NCI-H2029 treated with DMSO at 0.1 percent for 48 hours (cell line): ENCODE measurements at places on chromosomes 12 and 14.

DNA sequence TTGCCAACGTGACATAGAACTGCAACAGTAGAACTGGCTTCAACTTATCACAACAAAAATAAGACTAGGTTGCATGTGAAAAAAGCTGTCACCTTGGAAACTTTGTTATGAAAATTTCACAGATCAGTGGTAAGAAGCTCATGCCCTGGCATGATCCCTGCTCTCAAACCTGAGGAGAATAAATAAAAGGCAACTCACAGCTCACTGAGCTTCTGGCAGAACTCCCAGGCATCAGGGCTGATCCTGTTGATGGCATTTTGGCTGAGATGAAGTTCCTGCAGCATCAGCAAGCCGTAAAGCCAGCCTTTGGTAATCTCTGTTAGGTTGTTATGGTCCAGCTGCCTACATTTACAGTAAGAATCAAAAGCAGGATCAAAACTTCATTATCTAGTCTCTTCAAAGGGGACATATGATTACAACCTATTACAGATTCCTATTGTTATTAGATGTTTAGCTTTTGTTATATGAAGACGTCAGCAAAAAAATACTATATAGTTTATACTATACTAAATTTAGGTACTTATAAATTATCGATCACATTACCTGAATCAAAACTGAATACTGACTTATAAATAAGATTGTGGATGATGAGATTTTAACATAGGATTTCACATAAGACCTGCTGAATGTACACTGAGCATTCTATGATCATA is 32.0 kb downstream of the LRIG3 start:
- peak; percentile 91 for DNase-seq

DNA sequence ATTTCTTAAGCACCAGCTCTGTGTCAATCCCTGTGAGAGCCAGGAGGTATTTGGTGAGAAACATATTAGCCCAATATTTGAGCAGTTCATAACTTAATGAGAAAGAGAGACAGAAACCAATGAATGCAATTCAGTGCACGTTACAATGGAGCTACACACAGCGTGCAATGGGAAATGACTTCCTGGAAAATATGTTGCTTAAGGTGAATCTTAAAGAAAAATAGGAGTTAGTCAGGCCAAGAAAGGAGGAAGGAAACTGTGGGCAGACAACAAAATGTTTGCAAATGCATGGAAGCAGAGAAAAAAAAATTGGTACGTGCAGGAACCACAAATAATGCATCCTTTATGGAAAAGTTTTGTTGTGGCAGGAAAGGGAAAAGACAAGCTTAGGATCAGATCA is 481.7 kb downstream of the BCAT1 start:
- DNase-seq: no peak

DNA sequence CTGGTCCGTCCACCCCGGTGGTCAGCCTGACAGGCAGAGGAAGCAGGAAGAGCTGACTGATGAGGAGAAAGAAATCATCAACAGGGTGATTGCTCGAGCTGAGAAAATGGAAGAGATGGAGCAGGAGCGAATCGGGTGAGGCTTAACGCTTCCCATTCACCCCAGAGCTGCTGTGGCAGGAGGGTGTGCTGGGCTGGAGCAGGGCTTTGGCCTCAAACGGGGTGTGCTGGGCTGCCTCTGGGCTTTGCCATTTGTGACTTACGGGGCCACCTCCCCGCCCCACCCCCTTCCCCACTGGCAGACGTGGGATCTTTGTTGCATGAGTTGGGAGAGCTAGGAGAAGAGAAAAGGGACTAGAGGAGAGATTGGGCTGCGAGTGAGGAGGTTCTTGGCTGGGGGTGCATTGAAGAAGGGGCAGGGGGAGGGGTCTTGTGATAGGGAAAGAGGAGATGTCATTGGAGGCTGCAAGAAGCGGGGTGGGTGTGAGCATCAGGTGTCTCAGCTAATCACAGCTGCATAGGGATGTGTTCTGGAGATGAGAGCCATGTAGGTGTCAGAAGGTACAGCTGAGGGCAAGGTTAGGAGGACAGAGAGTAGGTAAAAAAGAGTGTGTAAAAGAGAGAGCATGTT is 56.3 kb downstream of the RPH3A start:
- DNase-seq: no peak

- no peak for DNase-seq
These were observed at the start of gene TMEM120B for GRCh38 chr12:121712461-121713256. TMEM120B (plus strand) TSS chr12:121712752; CDS start chr12:121712896, 144 bp downstream.

- no peak for DNase-seq
These were observed 121.6 kb downstream of the GLT1D1 start for GRCh38 chr12:128974881-128975280.

GRCh38 chr14:24231263-24232120 is 675 bp downstream of the NEDD8 start:
- no peak for DNase-seq

DNA sequence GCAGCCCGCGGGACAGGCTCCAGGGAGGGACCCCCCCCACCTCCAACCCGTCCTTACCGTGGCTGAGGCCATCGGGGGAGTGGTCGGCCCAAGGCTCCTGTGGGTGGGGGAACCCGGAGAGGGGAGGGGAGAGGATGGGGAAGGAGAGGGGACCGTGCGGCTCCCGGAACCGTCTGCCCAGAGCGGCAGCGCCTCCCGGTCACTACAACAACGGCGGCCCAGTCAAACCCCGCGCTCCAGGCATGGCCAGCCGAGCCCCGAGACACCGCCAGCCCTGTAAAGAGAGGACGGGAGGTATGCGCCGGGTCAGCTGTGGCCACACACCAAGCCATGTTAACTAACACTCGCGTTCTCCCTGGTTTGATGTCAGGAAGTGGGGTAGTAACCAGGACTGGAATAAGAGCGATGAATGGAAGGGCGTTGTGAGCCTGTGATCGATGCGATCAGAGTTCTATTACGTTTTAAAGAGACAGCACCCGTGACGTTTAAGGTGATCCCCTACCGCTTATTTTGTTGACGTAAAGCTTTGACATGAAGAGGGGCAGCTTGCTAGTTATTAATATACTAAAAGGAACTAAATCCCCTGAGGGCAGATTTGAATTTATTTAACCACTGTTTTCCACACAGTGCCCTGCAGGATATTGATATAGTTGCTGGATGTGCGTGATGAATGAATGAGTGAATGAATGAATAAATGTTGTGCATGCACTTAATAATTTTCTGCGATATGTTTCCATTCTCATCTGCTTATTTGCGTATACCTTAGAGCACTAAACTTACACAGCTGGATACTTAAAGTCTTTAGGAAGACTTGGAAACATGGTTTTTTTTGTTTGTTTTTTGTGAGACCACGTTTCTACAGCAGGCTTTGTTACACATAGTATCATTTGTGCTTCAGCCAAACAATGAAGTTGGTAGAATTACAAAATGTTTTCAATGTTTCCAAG is at the start of gene POC1B:
TSS of gene POC1B (minus strand) at position 224 of the 947 bp plus-strand sequence. CDS start at position 72, 152 bp downstream.
- peak; percentile 79 for DNase-seq

DNA sequence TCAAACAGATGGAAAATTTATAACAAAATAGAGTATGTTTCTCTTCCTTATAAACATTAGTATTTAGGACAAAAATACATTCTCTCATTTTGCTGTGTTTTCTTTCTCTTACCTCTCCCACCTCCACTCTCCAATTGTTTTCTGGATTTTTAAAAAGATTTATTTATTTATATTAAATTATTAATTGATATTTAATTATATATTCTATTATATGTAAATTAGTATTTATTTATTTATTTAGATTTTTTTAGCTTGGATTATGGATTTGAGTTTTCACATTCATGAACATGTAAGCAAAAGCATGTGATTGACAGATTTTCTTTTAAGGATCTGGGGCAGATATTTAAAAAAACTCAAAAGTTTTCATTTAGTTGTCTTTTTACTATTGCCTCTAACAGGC is 35.6 kb downstream of the SCN8A start:
- DNase-seq: no peak

DNA sequence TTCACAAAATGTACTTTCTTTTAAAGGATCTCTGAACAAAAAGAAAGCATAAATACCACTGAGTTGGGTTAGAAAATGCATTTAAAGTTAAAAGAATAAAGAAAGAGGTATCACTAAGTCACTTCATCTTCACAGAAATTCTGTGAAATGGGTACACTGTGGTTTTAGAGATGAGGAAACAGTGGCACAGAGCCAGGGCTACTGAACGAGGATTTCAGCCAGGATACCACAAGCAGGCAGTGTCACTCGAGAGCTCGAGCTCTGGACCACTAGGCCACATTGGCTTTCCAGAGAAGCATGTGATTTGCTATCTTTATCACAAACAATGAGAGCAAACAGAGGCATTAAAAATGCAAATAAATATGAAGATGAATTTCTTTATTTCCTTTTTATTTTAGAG is 51.0 kb downstream of the WDHD1 start:
- no peak for DNase-seq

- no peak for DNase-seq
These were observed 11.1 kb upstream of the NINJ2 start for GRCh38 chr12:674272-674781.

DNA sequence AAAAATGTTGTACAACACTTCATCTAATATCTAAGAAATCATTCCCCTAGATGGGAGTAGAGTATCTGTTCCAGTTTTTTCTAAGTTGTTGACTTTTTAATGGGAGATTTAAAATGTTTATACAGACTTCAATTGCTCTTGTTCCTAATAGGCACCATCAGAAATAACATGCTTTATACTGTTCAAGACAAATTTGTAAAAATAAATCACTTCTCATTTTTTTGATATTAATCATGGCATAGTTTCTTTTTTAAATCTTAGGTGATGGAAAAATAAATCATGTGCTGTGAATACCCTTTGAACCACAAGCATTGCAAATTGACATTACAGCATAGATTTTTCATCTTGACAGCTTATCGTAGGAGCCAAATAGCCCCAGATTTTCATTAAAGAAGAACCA is 473.5 kb upstream of the MGAT4C start:
- DNase-seq: no peak

GRCh38 chr12:75705749-75706711 is 194.6 kb upstream of the KRR1 start:
- no peak for DNase-seq

- DNase-seq: no peak
These were observed 5.3 kb upstream of the FOXN3 start for GRCh38 chr14:89422181-89422951.

GRCh38 chr12:94289461-94290312 is 141.3 kb downstream of the PLXNC1 start:
- DNase-seq: no peak

DNA sequence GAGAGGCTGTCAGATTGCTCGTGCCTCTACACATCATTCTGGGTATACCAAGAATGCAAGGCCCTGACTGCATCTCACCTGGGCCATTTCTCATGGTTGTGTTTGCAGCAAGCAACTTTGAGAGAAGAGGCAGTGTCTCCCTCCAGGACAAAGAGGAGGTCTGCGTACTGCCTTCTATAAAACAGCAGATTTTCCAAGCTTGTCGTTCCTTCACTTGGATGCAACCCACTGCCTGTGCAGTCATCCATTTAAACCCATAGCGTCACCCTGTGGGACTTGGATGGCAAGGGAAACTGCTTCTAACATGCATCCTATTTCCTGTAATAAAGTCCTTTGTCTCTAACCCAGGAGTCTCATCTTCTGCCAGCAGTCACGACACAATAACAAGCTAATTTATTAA is 1.3 kb downstream of the POMT2 start:
- DNase-seq: no peak

- no peak for DNase-seq
These were observed 35.0 kb upstream of the DICER1 start for GRCh38 chr14:95192311-95192710.

DNA sequence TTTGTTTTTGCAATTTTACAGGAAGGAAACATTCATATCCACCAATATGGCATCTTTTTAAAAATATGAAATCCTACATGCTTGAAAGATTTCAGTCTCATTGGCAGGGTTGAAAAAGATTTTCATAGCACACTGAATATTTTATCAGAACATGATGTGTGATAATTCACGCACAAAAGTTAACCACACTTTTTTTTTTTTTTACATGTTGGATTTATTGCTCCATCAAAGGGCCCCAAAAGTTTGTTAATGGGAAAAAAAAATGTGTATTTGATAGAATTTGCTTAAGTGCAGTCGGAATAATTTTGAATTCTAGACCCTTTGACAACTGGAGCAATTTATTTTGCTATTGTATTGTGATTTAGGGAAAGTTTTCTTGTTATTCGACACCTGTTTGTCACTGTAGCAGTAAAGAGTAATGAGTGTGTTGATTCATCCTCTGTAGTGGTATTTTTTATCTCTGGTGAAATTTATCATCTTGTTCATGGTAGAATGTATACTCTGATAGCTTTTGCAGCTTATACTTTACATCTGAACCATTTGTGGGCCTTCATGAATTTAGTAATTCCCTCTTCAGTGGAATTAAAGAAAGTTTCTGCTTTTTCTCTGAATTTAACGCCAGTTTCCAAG is 1.1 kb downstream of the EML1 start:
- DNase-seq: no peak

DNA sequence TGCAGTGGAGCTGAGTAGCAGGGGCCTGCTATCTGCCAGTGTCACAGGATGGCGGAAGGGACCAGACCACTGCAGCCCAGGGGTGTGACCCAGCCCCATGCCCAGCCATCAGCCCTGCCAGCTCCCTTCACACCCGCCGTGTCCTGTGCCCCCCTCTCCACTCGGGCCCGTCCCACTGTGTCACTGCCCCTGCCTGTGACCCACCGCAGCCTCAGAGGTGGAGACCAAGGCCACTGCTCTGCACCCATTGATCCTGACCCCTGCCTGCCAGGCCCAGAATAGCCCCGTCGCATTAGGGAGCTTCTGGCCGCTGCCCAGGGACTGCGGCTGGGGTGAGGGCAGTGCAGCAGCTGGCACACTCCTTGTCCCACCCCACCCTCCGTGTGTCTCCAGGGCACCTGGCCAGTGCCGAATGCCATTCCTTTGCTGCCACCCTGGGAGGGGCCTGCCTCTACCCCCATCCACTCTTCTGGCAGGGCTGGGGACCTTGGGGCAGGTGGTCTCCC is 2.1 kb upstream of the CRIP2 start:
- no peak for DNase-seq

DNA sequence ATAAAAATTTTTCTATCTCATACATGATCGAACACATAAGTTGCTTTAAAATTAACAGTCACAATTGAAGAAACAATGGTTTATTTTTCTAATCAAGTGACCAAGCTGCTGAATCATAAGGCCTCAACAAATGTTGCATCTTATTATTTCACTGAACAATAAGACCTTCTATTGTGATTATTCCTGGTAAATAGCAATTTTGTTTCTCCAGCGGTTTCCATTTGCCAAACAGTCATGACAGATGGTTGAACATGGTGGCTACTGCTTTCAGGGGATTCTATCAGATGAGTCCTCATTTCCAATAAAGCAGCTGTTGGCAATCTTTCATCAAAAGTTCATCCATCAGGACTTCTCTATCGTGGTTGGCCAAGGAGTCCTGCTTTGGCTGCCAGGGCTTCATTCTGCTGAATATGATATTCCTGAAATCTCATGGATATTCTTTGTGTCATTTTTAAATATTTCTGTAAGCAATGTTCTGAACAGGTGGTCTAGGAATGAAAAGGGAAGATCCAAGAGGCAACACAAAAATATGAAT is 13.0 kb downstream of the TOMM20L start:
- DNase-seq: no peak

- no peak for DNase-seq
These were observed 711 bp downstream of the SBNO1 start for GRCh38 chr12:123363740-123364531.

- DNase-seq: peak; percentile 65
These were observed 24.0 kb downstream of the CCDC38 start for GRCh38 chr12:95918194-95918993.
